ENCODE measurements at places on chromosomes 13 and 19.

- DNase-seq = no peak
Observed at GRCh38 chr13:88919970-88920628, 1248.9 kb downstream of the SLITRK5 start.

DNA sequence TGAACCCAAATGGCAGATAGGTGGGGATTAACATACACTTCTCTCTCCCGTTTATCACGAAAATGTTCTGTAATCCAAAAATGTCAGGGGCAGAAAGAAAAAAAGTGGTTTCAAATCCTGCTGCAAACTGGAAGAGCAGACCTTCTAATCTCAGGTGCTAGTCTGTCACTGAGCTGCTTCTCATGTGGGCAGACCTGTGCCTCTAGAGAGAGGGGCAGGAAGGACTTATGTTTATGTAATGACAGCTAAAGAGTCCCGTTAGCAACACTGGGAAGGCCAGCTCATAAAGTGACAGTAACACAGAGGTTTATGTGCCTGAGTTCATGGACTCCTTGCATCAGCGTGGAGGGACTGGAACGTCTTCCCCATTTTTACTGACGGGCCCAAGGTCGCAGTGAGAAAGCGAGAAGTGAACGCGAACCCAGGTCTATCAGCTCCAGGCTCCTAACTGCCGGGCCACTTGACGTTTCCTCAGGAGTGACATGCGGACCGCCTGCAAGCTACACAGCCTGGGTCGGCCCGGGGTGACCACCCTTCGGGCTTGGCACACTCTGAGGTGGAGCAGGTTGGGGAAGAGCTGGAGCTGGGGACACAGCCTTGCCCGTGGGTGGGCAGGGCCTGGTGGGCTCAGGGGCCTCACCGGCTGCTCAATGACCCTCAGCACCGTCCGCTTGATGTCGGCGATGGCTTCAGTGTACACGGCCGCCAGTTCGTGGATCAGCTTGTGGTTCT, 9.6 kb upstream of the RSPH6A start:
- no peak for DNase-seq

GRCh38 chr19:46441866-46442265, 13.1 kb upstream of the PNMA8C start:
- DNase-seq = no peak

GRCh38 chr13:48641404-48641803, 12.3 kb upstream of the CYSLTR2 start:
- no peak for DNase-seq

DNA sequence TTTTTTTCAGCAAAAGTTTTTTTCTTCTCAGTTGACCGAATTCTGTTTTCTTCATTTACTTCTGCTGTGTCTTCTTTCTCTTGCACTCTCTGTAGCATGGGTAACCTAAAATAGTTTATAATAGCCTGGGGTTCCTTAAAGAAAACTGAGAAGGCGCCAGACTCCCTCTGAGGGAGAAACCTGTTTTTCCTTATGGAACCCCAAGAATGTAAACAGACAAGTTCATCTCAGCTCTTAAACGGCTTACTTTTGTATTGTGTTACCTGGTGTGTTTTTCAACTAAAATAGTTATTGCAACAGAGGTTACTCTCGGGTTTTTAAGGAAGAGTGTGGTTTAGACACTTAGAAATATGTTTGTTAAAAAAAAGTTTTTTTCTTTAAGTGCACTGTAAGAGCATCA, 23.8 kb upstream of the TM9SF2 start:
- DNase-seq = no peak

DNA sequence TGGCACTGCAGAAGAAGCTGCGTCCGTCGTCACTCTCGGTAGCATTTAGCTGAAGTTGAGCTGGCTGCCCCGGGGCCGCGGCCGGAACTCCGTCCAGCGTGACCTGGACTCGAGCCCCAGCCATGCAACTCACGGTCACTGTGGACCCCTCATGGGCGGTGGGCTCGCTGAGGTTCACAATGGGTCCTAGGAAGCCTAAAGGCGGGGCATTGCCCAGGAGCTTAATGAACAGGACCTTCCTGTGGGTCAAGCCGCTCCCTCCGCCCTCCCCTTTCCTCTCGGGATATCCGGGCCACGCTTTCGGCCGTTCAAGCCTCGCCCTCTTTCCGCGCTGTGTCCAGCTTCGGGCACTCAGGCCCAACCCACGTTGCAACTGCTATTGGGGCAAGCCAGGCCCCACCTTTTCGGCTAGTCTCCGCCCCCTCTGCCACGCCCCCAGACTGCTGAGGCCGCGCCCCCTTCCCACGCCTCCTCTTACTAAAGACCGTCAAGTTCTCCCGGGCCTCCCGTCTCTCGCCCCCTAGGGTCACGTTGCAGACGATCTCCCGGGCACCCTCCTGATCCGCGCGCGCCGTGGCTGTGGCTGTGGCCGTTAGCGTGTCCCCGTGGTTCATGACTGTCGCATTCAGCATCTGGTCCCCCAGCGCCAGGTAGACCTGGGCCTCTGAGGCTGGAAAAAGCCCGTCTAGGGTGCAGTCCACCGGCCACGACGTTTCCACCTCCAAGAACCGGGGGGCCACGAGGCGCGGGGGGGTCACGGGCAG, 1.4 kb upstream of the RAVER1 start:
- DNase-seq = peak; percentile 42
